ENCODE measurements at places on chromosomes 7 and 10.
A peak's percentile ranks its signal among the peaks of the same experiment; 100 is the strongest.

- no peak for DNase-seq
These were observed 37.9 kb downstream of the ZC3HC1 start for GRCh38 chr7:130013241-130013640.

DNA sequence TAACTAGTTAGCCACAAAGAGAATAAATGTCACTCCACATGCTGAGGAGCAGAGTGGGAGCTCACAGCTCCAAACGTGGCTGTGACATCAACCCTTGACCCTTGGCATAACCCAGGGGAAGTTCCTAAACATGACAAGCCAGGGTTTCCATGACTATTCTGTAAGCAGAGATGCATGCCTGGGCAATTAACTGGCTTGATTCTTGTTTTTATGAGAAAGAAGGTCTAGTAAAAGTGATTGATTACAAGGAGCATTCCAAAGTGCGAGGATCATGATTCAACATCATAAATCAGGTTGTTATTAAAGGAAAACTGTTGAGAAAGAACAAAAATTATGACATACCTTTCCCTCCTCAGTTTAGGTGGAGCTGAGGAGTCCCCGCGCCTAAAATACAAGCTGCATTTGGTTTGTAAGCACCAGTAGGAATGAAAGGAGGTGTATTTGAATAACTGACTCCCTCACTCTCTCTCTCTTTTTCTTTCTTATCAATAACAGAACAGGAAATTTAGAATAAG is 108.4 kb downstream of the SFMBT2 start:
- DNase-seq = peak; percentile 12

DNA sequence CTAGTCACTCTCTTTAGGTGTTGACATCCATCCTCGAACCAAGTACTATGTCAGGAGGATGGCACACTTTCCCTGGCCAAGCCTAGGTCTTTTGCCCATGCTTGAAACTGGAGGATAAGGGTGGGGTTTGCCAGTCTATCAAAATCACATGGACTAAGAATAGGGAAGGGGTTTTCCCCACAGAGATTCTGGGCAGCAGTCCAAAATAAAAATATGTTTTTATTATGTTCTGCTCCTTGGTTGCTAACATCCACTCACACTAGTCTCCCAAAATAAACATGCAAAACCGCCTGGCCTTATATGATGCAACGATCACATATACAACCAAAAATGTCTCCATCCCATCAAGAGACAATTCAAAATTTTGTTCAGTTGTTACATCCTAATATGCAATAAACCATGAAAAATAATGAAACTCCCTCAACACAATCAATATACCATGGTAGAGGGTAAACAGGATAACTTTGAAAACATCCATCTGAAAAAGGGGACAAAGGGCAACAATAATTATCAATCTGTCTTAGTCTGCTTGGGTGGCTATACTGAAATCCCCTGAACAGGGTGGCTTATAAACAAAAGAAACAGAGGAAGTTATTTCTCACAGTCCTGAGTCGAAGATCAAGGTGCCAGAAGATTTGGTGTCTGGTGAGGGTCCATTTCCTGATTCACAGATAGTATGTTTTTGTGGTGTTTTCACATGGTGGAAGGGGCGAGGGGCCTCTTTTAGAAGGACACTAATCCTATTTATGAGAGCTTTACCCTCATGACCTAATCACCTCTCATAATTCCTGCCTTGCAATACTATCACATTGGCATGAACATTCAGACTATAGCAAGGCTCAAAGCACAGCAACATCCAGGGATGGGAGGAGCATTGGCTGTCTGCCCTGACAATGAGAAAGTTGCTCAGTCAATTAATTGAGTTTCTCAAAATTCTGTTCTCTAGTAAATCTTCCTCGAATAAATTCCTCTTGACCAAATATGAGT is 159.3 kb downstream of the ETV1 start:
- peak; percentile 68 for DNase-seq

DNA sequence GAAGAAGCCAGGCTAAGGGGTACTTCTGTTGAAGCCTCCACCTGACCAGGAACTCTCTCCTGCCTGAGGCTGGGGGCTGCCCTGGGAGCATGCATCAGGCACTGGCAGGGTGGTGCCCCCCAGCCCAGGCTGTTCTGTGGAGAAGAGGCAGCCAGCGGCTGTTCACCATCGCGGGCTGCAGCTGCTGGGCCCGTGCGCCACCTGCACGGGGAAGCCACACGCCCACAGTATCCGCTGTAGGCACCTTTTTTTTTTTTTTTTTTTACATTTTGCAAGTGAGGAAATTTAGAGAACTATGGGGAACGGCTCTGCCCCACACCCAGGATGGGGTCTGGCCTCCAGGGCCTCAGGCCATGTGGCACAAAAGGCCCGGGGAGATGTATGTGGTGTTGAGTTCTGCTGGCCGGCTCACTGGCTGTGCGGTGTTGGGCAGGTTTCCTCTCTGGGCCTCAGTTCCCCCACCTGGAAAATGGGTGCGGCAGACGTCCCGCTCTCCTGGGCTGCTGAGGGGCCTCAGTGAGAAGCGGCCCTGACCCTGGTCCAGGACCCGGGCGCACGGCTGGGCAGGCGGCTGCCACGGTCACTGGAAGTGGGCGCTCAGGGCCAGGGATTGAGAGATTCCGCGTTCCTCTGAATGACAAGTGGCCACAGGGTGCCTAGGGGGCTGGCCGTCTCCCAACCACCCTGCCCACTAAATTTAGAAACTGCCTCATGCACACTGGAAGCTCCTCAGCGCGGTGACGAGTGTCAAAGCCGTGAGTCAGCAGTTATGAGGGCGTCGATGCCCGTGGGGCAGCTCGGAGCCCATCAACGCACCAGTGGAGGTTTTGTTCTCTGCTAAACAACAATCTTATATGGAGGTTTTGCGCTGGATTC is 8.8 kb upstream of the INTS1 start:
- peak; percentile 74 for DNase-seq

GRCh38 chr10:124058346-124059003 is 34.9 kb downstream of the CHST15 start:
- DNase-seq = no peak

DNA sequence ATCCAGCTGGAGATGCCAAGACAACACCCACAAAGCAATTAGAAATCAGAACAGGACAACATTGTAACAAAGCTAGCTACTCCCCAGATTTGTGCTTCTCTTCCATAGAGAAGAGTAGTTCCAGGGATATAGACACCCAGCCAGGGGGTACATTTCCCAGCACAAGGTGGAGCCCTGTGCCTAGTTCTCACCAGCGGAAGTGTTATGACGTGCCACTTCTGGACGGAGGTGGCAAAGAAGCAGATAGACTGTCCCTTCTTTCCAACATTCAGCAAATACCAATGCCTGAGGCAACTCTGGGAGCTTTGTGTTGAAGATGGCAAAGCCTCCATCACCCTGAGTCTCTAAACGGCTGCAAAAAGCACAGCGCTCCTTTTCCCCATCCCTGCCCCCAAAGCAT is 23.4 kb upstream of the GSAP start:
- no peak for DNase-seq

DNA sequence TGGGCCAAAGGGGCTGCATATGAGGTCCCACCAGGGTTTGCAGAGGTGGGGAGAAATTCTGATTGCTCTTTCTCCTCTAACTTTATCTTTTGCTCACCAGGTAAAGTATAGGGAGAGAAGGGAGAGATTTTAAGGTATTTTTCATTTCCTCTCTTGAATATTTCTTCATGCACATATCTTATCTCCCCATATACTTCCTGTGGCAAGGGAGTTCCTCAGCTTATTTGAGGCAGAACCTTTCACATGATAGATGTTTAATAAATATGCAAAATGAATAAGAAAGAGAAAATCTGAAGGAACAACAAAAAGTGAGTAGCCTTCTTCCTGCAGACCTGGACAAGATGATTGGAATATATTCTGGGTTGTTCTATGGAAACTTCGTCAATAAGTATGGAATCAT is 67.4 kb upstream of the PDCD4 start:
- DNase-seq = no peak

DNA sequence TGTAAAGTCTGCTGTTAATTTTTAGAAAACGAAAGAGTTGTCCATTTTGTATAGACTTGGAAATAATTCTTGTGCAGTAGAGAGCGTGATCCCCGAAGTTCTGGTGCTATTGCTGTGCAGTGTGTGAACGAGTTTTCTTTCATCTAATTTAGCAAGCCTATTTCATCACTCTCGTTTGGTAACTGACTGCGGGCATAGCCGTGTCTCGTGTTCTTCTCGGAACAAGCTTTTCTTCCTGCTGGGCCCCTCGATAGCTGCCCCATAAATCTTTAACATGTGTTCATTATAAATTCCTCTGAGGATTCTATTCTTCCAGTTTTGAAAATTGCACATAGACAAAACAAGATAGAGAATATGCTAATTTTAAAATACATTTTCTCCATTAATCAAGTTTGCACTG is 622.0 kb upstream of the PFKP start:
- no peak for DNase-seq

GRCh38 chr7:151435971-151436370 is 4.0 kb downstream of the CRYGN start:
- no peak for DNase-seq

GRCh38 chr7:44846816-44847508 is 925 bp downstream of the H2AZ2 start:
- DNase-seq = no peak

DNA sequence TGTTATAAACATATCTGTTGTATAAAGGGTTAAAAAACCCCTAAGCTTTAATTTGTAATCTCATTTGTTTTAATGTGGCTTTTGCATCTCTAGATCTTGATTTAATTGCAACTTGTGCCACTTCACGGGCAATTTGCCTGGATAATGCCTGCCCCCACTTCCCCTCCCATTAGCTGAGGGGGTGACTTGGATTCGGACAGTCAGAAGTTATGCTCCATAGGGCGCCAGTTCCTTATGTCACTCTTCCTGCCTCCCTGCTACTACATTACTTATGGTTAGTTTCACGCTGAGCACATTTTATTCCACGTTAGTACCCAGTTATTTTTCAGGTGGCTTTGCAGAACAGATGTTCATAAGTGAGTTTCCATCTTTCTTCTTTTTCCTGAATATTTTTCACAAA is 1015.2 kb upstream of the PHF14 start:
- no peak for DNase-seq

DNA sequence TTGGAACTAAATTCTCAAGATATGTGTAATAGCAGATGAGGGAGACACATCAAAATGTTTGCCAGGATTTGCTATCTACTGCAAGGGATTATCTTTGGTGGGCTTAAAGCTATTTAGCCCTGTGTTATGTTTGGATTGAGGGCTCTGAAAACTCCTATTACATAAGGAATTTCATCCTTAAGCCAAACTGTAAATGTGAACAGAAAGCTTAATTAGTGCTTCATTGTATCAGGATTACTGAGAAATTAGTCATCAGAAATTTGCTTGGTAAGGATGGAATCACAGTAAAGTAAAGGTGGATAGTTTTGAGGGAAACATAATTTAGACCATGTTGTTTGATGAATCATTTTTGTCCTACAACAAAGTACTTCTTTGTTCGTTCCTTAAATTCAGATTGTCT is 8.3 kb downstream of the ANKRD7 start:
- DNase-seq = peak; percentile 48
